ENCODE measurements at places on chromosomes 2 and 18.

GRCh38 chr18:51149670-51150069 lies 47.8 kb downstream of the MEX3C start:
- DNase-seq = no peak

DNA sequence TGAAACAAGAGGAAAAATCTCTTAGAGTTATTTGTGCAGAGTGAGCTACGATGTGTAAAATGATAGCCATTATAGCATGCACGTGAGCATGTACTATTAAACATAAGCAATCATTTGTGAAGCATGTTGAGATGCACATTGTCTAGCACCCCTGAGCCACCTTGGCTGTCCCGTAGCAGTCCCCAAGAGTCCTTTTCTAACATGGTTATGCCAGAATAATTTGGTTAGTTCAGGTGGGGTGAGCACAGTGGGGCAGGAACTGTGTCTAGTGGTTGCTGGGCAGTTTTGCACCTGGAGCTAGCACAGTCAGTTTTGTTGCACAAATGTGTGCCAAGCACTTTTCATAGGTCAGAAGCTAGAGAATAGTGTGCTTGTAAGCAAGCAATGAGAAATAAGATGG lies 809.8 kb downstream of the RNF144A start:
- DNase-seq = no peak

GRCh38 chr2:3762771-3763447 lies 59.5 kb downstream of the DCDC2C start:
- DNase-seq = no peak

- DNase-seq = no peak
Measured at GRCh38 chr18:61606759-61607158, 273.5 kb downstream of the CDH20 start.

GRCh38 chr18:27921392-27921791 lies 255.5 kb downstream of the CDH2 start:
- DNase-seq = no peak

GRCh38 chr2:128285329-128285931 lies 33.2 kb downstream of the HS6ST1 start:
- no peak for DNase-seq

DNA sequence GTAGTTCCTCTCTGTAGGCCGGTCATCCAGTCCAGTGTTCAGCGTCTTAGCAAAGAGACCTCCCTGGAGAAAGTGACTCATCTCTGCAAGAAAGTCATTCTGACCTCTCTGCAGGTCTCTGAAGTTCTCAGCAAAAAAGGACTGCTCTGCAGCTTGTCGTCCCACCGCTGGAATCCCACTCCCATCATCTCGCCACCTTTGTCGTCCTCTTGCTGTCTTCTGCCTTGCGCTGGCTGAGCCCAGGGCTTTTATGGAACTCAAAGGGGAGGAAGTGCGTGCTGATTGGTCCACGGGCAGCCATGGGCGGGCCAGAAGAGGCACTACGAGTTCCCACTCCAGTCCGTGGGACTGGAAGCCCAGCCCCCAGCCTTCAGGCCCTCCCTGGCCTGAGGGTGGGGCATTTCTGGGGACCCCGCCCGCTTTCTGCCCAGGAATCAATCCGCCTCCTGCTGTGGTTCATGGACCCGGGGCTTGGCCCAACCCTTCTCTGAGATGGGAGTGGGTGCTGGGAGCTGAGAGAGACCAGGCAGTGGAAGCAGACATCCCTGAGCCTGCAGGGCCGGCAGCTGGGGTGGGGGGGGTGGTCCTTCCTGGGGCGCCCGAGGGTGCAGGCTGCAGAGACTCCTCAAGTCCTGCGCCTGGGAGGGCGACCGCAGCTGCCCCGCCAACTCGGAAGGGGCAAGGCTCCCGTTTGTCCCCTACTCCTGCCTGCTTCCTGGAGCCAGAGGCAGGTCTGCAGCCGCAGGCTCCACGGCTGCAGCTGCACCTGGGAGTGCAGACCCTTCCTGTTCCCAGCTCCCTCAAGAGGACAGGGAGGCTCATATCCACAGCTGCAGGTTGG lies 660.7 kb upstream of the RAB6C start:
- DNase-seq = no peak

GRCh38 chr2:188146888-188147287 lies 144.8 kb upstream of the GULP1 start:
- DNase-seq = no peak

GRCh38 chr2:15177103-15177502 lies 384.0 kb downstream of the NBAS start:
- DNase-seq = no peak

GRCh38 chr18:50143886-50144285 lies 51.1 kb downstream of the MYO5B start:
- no peak for DNase-seq

- DNase-seq = no peak
Measured at GRCh38 chr2:188819011-188819410, 155.2 kb upstream of the COL3A1 start.

DNA sequence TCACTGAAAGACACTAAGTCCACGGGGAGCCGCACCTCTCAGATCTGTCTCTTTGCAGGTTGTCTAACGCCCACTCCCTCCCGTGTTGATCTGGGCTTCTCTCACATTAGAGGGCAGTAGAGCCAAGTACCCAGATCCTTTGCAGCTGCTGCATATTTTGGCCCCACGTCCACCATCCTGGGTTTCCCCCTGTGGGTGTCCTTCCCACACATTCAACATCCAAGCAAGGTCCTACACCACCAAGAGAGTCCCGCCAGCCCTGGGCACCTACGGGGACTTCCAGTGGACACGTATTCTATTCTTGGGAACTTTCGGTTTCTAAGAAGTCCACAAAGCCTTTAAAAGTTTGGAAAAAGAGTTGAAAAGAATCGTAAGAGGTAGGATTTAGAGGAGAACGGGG lies 116.6 kb downstream of the ATL2 start:
- no peak for DNase-seq

DNA sequence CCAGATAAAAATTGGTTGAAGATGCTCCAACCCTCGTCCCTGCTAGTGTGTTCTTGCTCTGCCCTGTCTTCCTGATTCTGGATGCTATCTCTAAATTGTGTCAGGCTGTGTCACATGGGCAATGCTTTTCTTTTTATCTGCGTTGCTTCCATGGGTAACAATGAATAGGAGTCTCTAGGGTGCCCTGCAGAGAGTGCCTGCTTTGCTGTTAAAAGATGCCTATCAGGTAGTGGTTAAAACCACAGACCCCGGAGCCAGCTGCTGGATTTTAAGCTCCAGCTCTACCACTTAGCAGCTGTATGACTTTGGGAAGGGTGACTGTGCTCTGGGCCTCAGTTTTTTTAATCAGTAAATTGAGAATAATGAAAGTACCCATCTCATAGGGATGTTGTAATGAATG lies 340.3 kb downstream of the PLCL1 start:
- DNase-seq = no peak

GRCh38 chr2:142241016-142241415 lies 110.2 kb upstream of the LRP1B start:
- no peak for DNase-seq

GRCh38 chr2:69914950-69915945 lies at the start of gene MXD1:
MXD1 (plus strand) TSS chr2:69915109; CDS start chr2:69915331, 222 bp downstream.
- no peak for DNase-seq

- DNase-seq = no peak
Measured at GRCh38 chr2:156434461-156435291, 1.5 kb upstream of the GPD2 start.

- DNase-seq = no peak
Measured at GRCh38 chr18:61651145-61651879, 241.5 kb downstream of the RNF152 start.
